ENCODE measurements at places on chromosomes 6 and 20.

GRCh38 chr6:68279793-68280557 is 355.1 kb upstream of the ADGRB3 start:
- DNase-seq, result no peak

GRCh38 chr6:88661136-88661535 is 302.3 kb downstream of the RNGTT start:
- no peak for DNase-seq

DNA sequence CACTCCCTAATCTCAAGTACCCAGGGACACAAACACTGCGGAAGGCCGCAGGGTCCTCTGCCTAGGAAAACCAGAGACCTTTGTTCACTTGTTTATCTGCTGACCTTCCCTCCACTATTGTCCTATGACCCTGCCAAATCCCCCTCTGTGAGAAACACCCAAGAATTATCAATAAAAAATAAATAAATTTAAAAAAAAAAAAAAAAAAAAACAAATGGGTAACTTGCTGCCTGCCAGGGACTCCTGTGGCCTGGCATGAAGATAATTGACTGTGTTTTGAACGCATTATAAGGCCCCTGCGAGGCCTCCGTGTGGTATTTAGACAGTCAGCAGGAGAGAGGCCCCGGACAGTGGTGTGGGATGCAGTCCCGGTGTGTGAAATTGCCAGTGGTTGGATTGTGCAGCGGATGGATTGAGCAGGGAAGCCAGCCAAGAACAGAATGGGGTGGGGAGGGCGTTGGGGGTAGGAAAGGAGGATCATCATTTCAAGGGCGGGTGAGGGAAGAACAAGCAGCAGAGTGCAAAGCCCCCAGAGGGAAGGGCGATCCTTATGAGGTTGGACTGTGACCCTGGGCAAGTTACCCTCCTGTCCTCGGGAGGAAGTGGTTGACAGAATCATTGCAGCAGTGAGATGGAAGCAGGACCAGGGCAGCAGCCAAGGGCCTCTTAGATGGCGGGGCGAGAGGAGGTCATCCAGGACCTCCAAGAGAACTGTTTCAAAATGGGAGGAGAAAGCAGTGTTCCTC is 43.3 kb downstream of the PPARD start:
- DNase-seq, result no peak

- no peak for DNase-seq
Measured at GRCh38 chr6:160667639-160668481, 3.8 kb upstream of the LPA start.

DNA sequence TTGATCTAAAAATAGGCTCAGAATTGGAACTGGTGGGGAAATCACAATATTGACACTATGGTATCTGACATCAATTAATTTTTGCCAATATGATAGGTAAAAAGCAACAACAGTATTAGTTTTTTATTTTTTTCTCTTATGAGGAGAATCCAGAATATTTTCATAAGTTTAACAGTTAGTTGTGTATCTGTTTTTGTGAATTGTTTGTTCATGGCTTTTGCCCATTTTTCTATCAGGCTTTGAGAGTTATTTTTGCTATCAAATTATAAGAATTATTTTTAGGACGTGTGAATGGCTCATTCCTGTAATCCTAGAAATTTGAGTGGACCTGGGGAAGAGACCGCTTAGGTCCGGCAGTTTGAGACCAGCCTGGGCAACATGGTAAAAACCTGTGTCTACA is 608.6 kb upstream of the ADGRB3 start:
- DNase-seq, result no peak

DNA sequence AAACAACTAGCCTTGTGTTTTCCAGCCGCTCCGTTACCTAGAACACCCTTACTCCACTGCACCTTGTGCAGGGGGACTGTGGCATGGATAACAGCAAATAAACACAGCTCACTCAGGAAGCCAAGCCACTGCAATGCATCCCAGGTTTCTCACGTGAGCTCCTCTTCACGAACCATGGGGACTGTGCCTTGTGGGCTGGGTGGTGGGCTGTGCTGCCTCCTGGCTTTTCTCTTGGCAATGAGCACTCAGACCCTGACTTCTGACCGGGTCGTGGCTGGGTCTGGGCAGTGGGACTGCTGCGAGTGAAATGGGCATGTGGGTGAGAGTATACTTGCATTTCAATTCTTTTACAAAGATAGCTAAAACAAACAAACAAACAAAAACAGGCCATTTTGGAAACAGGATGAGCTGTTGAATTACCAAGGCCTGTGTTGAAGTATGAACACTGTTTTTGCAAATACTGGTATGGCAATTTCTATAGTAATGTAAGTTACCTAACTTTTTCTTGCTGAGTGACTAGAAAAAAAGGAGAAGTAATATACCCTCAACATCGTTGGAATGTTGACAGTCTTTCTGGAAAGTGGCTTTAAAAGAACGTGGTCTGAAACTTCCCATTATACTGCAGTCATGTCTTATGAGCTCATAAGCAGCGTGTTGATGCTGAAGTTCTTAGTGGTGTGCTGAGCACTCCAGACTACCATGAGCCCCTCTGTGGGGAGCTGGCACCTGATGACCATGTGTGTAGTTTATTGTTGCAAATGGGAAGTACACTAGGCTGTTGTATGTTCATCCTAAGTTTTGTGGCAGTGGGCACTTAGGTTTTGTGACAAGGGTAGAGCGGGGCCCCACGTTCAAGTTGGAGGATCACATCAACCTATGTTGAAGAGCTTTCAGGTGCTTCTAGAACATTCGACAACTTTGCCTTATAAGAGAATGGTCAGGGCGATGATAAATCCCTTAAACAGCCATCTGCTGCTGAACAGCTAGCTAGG is 120.4 kb downstream of the ARMC2 start:
- no peak for DNase-seq

- no peak for DNase-seq
Measured at GRCh38 chr6:163983679-163984078, 569.2 kb downstream of the QKI start.

DNA sequence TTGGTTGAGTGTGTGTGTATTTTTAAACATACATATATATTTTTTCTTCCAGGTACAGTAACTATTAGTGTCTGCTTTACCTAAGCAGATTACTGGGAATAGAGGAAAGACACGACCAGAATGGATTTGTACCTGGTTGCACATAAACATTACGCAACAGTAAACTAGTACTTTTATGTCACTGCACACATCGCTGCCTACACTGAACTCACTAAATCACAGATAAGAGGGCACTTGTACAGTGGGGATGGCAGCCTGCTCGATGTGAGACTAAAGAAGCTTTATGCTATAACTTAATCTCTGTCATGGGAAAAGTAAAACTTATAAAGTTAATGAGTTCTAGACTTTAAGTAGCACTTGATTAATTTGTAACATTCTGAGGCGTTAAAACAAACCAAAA is 89.5 kb upstream of the SIM1 start:
- DNase-seq, result no peak

- no peak for DNase-seq
Measured at GRCh38 chr6:169249057-169249456, 4.6 kb downstream of the THBS2 start.

DNA sequence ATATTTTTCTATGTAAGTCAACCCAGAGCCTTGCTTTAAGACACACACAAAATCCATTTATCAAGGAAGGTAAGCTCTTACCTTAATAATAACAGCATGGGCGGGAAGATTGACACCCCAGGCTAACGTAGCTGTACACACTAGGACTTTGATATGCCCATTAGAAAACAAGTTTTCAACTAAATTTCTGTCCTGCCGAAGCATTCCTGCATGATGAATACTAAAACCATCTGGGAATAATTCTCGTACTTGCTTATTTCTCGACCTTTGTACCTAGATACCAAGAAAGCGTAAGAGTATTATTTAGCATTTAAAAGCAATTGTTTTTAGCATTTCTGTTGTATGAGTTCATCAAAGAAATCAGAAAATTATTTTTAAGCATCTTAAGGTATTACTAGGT is 197.5 kb upstream of the SIM1 start:
- no peak for DNase-seq

Measured in CD4-positive, alpha-beta T cell treated with Interleukin-1 beta for 1 hour (primary cell).